ENCODE measurements at places on chromosomes 4 and X.

DNA sequence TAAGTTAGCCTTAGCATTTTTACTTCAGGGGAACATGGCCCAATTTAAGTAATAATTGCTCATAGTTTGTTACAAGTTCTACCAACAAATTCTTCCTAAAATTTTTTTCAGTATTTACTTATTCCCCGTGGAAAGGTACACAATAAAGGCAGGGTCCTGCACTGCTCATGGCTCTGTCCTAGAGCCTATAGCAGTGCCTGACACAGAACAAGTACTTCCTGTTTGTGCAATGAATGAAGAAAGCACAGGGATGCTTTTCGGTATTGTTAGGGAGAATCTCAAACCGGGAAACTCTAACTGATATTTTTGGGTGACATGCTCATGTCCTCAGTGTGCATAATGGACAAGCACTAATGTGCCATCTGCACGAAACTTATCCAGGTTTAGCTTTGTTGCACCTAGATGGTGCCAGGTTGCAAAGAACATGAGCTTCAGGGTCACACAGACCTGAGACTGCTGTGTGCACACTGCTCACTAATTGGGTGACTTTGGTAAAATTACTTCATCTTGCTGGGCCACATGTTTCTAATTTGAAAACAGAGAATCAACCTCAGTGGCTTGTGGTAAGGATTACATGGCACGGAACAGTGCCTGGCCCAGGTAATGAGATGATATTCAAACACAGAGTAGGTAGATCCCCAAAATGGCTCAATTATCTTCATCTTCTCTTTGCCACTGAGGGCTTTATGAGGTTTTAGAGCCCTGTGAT lies 175.8 kb upstream of the NPY2R start:
- DNase-seq: no peak

GRCh38 chr4:125952631-125953030 lies 637.9 kb downstream of the FAT4 start:
- no peak for DNase-seq

- no peak for DNase-seq
Observed at GRCh38 chr4:10737337-10737736, 52.8 kb upstream of the CLNK start.

DNA sequence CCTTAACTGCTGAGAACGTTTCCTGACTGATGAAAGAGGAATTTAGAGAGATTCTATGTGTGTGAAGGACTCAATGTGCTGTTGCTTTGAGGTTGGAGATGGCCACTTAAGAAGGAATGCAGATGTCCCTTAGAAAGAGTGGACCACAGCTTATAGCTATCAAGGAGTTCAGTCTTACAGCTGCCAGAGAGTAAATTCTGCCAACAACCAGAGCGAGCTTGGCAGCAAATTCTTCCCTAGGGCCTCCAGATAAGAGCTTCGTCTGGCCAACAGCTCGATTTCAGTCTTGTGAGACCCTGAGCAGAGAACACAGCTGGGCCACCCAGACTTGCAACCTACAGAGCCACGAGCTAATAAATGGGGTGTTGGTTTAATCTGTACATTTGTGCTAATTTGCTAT lies 21.8 kb downstream of the MID1 start:
- no peak for DNase-seq

DNA sequence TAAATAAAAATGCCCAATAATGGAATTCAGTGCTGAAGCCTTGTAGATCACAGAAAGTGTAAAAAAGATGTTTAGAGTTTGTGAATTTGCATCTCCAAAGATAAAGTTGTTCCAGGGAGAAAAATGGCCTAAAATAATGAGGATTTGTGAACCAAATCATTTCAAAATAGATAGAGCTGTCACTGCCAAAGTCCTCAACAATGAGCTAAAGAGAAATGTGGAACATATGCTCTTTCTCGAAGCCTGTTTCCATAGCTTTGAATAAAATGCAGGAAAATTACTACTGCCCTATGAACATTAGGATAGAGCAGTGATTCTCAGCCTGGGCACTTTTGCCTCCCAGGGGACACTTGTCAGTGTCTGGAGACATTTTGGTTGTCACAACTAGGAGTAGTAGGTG lies 3.4 kb upstream of the AP1S2 start:
- no peak for DNase-seq

GRCh38 chrX:6857749-6858148 lies 289.8 kb upstream of the STS start:
- DNase-seq: no peak

GRCh38 chr4:75834095-75834771 lies 68.0 kb downstream of the PPEF2 start:
- DNase-seq: no peak

DNA sequence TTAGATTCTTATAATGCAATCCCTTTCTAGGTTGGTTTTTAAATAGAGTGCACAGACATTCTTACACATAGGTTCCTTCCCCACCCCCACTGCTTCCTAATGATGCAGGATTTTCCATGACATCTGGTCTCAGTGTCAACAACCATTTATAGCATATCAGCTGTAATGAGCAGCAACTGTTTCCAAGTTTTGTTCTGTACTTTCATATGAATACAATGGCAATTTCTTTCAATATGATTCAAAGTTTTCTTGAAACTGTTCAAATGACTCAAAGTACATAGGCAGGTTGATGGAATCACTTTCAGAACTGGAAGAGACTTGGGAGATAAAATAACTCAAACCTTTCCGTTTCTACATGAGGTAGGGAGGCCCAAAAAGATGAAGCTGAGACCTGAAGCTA lies 220.7 kb downstream of the CAMK2D start:
- no peak for DNase-seq

DNA sequence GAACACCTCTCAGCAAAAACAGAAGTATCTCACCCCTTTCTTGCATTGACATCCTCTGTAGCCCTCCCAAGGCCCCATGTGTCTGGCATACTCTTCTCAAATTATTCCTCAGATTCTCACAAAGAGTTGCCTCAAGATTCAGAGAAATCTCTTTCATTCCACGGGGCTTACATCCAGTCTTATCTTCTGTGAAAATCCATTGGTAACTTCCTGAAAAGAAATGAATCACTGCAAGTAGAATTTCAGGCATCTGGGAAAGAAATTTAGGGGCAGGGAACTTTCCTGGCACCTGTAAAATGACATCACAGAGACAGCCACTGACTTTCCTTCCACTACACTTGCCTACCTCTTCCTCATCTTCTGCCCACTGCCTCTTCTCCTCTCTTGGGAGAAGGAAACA lies 182.5 kb upstream of the ARHGEF9 start:
- DNase-seq: no peak
